ENCODE measurements at places on chromosomes 5 and 9.

GRCh38 chr9:114061830-114062474 is 16.1 kb downstream of the AMBP start:
- no peak for DNase-seq

DNA sequence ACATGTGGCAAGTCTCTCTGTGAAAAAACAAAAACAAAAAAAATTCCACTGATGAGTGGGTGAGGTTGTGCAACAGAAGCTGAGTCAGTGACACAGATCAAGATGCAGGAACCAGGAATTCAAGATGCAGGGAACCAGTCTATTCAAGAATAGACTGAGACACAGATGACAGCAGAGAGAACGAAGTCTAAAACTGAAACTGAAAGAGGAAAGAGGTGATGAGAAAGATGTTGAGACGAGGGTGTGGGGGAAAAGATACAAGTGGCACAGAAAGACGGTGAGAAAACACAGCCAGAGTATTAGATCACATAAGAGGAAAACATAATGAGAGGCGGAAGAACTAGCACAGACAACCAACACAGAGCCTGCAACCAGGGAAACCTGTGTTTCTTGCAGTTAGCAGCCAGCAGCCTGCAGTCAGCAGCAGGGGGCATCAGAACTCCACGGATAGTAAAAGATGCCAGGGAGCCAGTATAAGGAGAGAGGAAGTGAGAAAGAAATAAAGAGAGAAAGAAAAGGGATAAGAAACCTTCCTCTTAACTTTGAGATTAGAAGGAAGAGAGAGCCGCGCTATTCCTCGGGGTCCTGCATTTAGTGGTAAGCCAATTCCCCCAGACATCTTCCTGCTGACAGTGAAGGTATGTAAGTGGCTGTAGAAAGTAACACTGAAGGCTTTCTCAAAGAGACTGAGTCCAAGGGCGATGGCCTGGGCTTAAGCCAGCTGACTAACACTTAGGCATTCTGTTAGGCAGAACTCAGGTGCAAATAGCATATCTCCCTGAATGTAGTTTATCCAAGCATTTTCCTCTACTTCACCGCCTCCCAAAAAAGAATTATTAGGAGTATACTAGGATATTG is 79.0 kb downstream of the TLR4 start:
- peak; percentile 15 for DNase-seq

- no peak for DNase-seq
These were observed 3.6 kb upstream of the B4GALT1 start for GRCh38 chr9:33170464-33171415.

- DNase-seq, result no peak
These were observed 13.2 kb upstream of the ERMP1 start for GRCh38 chr9:5846096-5846495.

- DNase-seq, result no peak
These were observed 1.4 kb downstream of the PIK3R1 start for GRCh38 chr5:68217047-68217355.

- no peak for DNase-seq
These were observed 20.2 kb downstream of the EXD3 start for GRCh38 chr9:137402746-137403145.

DNA sequence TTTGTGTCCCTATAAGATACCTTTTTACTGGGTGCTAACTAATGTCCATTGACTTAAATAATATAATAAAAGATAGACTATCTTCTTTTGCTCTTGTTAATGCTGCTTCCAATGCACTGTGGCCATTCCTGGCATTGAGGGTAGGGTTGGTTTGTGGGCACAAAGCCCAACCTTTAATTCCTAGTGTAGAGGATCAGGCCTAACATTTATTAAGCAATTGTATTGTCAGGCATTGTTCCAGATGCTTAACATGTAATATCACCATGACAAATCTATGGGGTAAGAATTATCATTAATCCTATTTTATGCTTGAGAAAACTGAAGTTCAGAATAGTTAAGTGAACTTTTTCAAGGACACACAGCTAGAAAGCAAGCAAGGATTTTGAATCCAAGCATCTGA is 60.4 kb upstream of the GPBP1 start:
- no peak for DNase-seq

- no peak for DNase-seq
These were observed 64.3 kb downstream of the ANGPTL2 start for GRCh38 chr9:127058011-127058644.

DNA sequence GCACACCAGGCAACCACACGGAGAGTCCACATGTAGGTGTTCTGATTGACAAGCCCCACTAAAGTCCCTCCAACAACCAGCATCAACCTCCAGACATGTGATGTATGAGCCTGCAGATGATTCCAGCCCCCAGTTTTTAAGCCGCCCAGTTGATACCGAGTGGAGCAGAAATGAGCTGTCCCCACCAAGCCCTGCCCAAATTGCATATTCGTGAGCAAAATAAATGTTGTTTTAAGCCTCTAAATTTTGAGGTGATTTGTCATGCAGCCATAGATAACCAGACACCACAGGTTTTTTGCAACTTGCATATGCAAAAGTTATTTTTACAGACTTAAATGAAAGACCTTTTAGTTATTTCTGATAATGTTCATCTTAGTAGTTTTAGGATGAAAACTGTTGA is 187.7 kb downstream of the PIK3R1 start:
- DNase-seq, result no peak

DNA sequence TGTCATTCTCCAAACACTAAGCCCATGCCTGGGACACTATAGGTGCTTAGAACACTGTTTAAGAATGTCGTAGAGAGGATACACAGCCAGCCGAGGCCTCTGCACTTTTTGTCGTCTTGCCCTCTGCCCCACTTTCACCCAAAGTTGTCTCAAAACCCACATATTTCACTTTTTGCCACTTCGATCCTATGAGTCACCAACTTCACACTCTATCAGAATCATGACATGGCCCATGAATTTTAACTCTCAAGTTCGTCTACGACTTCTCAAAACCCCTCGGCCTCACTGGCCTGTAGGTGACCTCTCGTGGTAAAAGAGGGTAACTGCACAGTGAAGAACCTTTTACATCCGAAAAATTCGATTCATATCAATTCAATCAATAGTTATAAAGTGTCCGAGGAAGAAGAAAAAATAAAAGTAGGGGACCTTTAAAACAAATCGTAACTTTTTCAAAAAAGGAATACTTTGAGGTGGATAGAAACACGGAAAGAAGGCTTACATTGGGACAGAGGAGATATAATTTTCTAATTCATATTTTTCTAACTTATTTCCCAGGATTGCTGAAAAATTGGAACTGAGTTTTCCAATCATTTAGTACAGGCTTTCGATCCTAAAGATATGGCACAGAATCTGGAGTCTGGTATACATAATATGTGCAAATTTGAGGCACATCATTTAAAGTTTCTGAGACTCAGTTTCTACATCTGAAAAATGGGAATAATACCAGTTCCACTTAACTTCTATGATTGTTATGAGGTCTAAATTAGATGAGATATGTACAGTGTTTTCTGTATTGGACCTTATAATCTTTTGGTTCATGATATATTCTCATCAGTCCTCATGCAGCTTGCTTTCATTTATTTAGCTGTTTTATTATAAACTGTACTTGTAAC is 122.6 kb downstream of the APBA1 start:
- no peak for DNase-seq

DNA sequence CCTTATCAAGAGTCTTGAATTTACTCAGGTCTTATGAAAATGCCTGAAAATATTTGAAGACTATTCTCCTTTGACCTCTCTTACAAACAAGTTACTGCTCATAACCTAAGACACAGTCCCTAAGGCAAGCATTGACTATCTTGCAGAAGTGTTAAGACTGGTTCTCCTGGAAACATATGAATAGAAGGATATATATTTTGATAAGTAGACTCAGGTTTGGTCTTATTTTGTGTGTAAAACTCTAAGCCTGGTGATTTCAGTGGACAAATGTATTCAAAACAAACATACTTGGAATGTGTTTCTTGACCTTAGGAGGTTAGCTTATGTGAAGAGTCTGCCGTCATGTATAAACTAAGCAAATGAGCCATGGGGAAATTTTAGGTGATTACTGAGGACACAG is 7.5 kb upstream of the UBQLN1 start:
- no peak for DNase-seq

GRCh38 chr5:144281784-144282183 is 111.1 kb downstream of the KCTD16 start:
- DNase-seq, result no peak

GRCh38 chr9:97570899-97571298 is 62.3 kb downstream of the TSTD2 start:
- DNase-seq, result no peak

GRCh38 chr5:80740999-80741398 is 86.2 kb upstream of the DHFR start:
- no peak for DNase-seq

- DNase-seq, result no peak
These were observed 77.6 kb upstream of the SEMA6A start for GRCh38 chr5:116652196-116652729.

- no peak for DNase-seq
These were observed 67.4 kb upstream of the HRH2 start for GRCh38 chr5:175590471-175590881.
